Uterus (tissue), 4 donors: ENCODE measurements at places on chromosomes 2 and 18. TPM values are rescaled to one million over a fixed set of nuclear protein-coding genes. Genes with fewer than 3 reads are reported as not detected.

- no peak for DNase-seq
- no peaks in the 10 kb centered on the region for H3K27me3 ChIP-seq
- no peaks in the 10 kb centered on the region for H3K36me3 ChIP-seq
- H3K27ac ChIP-seq, result no peak overlapping the region
Observed at GRCh38 chr2:225993430-225993829, 593.9 kb downstream of the NYAP2 start.

- no peaks in the 10 kb centered on the region for H3K27me3 ChIP-seq
- DNase-seq, result no peak
- no peak overlapping the region for H3K27ac ChIP-seq
- H3K36me3 ChIP-seq, result no peaks in the 10 kb centered on the region
- H3K4me3 ChIP-seq, result no peak overlapping the region
Observed at GRCh38 chr2:129929321-129930290, 49.9 kb upstream of the RAB6C start.

SGO2 gene
- 1.8 TPM for total RNA-seq

GBX2 gene
- not detected for total RNA-seq

SPC25 gene
- 9.5 TPM for total RNA-seq

G6PC2 gene
- total RNA-seq, result not detected
